ENCODE measurements at places on chromosomes 1 and 21.
A peak's percentile ranks its signal among the peaks of the same experiment; 100 is the strongest.

DNA sequence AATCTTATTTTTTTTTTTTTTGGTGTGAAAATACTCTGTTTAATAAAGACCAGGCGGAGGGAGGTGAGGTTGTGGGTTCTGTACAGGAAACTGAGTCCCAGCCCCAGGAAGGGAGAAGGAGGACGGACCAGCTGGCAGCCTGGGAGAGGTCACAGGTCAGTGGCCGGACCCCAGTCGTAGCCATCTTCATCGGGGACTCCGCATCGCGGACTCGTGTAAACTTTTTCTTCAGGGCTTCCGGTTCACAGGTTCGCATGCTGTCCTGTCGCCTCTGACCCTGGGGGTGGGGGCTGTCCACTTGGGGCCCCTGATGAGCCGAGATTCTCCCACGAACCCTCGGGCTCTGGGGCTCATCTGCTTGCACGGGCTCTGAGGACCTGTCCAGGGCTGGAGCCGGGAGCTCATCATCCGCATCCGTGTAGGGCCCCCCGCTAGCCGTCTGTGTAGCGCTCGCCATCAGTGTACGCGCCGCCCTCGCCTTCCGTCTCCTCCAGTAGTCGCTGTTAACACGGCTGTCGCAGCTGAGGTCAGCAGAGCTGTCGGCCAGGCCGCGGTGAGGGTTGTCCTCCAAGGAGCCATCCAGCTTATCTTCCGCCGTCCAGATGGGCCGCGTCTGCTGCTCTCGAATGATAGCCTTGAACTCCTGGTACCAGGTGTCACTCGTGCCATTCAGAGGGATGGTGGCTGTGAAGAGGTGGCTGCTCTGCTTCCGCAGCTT is 975.7 kb upstream of the PRMT6 start:
- DNase-seq: no peak

- peak; percentile 18 for DNase-seq
These were observed 276.4 kb upstream of the B3GALT2 start for GRCh38 chr1:193462629-193463320.

GRCh38 chr1:218388591-218388990 is 43.5 kb downstream of the TGFB2 start:
- DNase-seq: no peak

DNA sequence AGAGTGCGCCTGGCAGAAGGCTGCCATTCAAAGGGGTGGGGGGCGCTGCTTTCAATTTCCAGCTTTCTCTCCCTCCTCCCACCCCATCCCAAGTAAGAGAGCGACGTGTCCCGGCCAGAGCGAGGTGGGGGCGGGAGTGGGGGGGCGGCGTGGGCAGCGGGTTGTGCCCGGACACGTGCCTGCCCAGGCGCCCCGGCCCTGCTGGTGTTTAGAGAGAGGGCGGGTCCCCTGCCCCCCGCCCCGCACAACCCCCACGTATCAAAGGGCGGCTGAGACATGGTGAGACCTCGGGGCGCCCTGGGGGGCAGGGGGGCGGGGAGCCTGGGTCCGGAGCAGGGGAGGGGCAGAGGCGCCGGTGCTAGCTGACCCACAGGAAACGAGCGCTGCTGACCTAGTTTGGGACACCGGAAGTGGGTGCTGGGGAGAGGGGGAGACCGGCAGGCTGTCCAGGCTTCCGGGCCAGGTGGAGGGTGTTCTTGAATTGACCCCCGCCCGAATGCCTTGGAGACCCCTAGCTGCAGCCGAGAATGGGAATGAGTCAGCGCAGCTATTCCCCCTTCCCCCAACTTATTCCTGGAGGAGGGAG is 1.3 kb downstream of the ZBTB7B start:
- no peak for DNase-seq

DNA sequence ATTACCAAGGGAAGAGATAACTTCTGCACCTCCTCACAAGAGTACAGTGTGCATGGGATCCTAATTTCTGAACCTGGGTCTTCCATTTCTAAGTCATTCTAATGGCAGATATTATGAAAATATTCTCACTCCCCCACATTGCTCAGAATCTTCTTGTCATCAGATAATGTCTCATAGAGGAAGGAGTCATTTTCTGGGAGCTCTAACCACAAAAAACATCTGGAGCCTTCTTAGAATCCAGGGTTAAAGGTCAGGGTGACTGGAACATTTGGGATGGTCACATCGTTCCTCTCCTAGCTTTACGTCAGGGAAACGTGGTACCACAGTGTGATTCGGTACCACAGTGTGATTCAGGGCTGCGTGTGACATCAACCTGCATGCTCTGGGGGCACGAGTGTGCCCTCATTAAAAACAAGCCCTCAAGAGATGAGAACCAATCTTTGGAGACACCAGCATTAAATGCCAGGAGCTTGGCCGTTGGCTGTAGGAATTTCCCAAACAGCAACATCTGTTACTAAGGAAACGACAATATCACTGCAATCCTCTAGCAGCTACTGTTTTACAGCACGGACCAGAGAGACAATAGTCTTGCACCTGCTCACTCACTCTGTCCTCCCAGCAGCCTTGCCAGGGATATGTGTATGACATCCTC is 179.1 kb downstream of the PSMG1 start:
- no peak for DNase-seq

DNA sequence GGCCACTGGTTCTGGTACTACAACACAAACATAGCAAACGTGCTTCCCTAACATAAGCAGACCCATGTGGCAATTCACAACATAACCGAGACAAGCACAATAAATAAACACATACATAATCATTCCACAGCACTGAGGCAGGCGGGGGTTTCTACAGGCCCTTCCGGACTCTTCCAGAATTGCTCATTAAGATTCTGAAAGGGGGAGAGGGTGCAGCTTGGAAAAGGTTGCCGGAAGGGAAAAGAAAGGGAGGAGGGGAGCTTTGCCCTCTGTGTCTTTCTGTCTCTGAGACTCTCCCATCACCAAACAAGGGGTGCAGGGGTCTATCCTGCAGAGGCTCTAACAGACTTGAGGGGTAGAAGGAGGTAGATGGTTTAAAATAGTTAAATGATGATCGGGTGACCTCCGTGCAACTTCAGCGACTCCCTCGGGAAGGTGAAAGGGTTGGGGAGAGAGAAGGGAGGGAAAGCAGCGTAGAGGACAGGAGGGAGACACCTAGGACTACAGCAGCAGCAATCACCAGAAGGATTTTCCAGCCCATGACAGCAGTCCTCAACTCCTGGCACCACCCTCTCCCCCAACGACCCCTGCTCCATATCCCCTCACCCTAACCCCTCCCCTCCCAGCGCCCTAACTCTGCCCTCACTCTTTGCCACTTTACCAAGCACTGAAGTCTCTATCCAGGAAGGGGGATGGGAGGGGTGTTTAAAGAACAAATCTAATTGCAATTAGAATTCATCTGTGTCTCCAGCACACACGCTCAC is 365.5 kb upstream of the ESRRG start:
- DNase-seq: no peak

GRCh38 chr1:223224465-223224864 is 81.4 kb upstream of the TLR5 start:
- DNase-seq: no peak

GRCh38 chr1:6208723-6209660 is 3.1 kb downstream of the RNF207 start:
- DNase-seq: no peak

GRCh38 chr21:29708401-29708800 is 231.4 kb downstream of the GRIK1 start:
- DNase-seq: no peak

GRCh38 chr1:115302390-115302961 is 35.6 kb downstream of the NGF start:
- DNase-seq: peak; percentile 83

DNA sequence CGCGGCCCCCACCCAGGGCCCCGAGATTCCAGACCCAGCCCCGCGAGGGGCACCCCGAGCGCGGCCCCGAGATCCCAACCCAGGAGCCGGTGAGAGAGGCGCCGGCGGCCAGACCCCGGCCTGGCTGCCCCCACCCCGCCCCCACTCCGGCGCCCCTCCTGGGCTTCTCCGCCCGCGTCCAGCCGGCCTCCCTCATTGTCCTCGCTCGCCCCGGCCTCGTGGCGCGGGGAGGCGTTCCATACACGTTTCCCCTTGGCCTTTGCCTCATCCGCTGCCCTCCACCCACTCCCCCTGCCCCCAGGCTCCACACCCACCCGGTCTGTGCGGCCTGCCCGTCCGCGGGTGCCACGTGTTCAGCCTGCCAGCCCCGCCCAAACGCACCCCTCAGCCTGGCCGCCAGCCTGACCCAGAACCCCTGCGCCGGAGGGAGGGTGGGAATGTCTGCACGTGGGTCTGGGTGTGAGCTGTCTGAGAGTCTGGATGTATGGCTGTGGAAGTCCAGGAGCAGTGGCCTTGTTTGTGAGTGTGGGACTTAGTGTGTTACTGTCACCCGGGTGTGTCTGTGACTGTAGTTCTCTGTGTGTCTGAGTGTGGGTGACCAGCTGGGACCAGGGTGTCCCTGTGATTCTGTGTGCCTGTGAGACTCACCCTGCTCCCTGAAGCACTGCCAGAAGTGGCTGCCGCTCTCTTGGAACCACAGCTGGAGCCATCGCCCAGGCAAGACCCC is 681 bp downstream of the B4GALT2 start:
- peak; percentile 5 for DNase-seq

DNA sequence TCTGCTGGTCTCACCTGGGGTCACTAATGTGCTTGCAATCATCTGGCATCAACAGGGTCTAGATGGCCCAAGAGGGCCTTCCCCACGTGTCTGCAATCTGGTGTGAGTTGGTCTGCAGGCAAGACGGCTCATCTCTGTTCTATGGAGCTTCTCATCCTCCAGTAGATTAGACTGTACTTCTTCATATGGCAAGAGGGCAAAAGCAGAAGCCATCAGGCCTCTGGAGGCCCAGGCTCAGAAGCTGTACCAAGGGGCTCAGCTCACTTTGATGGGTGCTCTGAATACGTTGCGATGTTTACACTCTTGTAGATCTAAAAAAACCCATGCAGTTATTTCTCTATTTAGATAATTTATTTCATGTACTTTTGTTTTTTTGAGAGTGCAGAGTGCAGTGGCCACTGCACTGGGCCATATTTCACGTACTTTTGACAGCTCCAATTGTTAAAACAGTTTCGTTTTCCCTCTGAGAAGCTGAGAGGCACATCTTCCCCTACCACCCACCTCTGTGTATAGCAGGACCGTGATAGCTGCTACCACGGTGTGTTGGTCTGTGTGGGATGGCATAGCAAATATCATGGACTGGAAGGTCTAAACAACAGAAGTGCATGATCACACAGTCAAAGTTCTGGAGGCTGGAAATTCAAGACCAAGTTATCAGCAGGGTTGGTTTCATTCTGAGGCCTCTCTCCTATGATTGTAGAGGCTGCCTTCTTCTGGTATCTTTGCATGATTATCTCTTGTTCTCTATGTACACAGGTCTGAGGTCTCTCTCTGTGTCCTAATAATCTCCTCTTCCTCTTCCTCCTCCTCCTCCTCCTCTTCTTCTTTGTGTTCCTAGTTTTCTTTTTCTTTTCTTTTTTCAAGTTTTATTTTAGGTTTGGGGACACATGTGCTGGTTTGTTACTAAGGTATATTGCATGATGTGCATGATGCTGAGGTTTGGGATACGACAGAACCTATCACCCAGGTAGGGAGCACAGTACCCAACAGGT is 17.0 kb downstream of the CITED4 start:
- DNase-seq: no peak

DNA sequence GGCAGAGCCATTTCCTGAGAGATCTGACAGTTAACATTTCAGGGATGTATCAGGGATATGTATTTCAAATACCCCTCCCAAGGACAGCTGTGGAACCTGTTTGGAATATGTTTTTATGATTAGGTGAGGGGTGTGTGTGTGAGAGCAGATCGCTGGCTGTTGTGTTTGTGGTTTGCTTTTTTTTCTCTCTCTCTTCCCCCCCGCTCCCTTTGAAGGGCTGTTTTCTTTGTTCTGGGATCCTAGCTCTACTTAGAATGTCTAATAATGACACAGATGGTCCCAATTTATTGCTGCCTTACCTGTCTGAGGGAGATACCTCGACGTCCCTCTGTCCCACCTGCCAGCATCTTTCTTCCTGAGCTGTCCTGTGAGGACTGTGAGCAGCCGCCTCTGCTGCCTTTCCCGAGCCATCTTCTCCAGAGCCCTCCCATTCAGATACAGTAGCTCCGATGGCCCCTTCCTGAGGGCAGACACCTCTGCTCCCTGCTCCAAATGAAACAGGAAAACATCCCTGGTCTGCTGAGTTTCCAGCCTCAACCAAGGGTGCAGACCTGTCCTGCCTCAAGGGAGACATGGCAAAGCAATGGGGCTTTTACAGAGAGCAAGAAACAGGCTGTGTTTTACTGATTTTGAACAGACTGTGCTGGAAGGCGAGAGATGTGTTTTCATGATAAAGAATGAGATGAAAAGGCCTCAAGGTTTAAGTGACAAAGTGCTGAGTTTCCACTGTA is 138.0 kb upstream of the TNR start:
- no peak for DNase-seq

GRCh38 chr1:205279986-205280385 is 41.6 kb downstream of the NUAK2 start:
- no peak for DNase-seq

DNA sequence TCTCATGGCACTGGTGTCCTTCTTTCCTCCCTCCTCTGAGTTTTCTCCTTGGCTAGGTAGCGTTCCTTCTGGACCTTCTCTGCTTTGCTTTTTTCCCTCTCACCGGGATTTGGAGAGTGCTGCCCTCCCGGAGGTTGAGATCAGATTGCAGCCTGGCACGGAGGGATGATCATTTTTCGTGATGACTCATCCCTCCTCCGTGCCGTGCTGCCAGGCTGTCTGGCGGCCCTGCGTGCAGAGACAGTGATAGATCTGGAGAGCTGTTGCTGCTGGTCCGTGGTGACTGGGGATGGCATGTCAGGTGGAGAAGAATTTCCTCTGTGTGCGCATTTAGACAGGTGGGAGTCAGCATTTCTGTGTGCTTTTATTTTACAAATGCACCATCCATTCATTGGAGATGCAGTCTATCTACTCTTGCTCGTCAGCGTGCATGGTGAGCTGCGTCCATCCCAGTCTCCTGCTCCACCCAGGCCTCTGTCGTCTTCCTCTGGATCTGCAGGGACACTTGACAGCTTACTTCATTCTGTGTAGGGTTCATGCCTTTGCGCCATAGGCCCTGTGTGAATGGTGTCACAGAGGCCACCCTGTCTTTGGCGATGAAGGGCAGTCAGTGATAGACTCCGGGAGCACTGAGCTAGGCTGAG is 104.4 kb downstream of the PCBP3 start:
- no peak for DNase-seq

- DNase-seq: no peak
These were observed 4.7 kb upstream of the CD55 start for GRCh38 chr1:207316622-207317391.

- DNase-seq: no peak
These were observed 12.5 kb downstream of the PDXK start for GRCh38 chr21:43731476-43731875.

- no peak for DNase-seq
These were observed 36.6 kb downstream of the INKA2 start for GRCh38 chr1:111702504-111703050.

DNA sequence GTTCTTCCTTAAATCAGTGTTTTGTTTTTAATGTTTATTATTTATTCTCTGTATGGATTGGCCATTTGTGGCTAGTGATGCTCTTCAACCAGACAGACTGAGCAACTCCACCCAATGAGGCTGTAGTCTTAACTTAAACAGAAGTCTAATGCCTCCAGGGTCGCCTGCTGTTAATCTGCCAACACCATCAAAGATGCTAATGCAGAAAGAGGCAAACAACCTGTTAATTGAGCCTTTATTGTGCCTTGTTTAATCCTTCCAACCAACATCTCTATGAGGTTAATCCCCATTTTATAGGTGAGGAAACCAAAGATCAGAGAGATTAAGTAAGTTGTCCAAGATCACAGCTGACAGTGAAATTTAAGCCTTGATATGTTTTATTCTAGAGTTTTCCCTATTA is 79.4 kb upstream of the SSX2IP start:
- DNase-seq: no peak

GRCh38 chr1:200302192-200302920 is 107.5 kb downstream of the ZNF281 start:
- no peak for DNase-seq

- no peak for DNase-seq
These were observed 534.5 kb downstream of the PTPRC start for GRCh38 chr1:199173356-199173755.

Data from astrocyte of the cerebellum (primary cell).